ENCODE measurements at places on chromosomes 6 and 20.

- DNase-seq, result no peak
These were observed 101.5 kb downstream of the ARID1B start for GRCh38 chr6:156878681-156879080.

DNA sequence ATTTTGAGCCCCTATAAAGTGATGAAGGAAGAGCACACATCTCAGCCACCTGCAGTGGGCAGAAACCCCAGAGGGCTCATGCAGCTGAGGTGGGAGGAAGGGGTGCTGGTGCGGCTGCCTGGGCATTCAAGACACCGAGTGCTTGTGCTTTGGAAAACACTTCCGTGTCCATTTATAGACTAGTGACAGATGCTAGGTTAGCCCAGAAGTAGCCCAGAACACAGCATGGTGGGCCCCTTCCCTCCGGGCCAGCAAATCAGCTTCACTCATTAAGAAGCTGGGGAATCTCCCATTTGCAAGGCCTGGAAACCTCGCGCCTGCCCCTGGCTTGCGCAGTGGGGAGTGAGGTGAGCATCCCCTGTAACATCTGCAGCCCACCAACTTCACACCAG, 12.9 kb downstream of the BEND3 start:
- DNase-seq, result peak; percentile 64

DNA sequence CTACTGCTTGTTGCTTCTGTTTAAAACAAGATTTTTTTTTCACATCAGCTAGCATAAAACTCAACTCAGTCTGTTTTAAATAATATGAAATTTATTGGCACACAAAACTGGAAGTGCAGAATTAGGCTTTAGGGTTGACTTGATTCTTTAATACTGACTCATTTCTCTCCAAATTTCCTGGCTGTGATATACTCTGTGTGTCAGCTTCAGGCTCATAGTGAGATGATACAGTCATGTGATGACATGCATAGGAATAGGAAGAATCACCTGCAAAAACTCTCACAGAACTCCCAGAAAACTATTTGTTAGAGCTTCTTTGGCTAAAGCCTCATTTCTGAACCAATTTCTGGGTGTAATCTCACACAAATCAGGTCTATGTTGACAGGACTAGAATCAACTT, 1068.0 kb upstream of the EPHA7 start:
- no peak for DNase-seq

GRCh38 chr6:11705483-11705882, 73.1 kb downstream of the ADTRP start:
- no peak for DNase-seq

GRCh38 chr20:18057101-18057993, at the start of gene OVOL2:
TSS of gene OVOL2 (minus strand) at chr20:18057916. CDS start at chr20:18057634, 282 bp downstream.
- no peak for DNase-seq

GRCh38 chr20:61628901-61629601, 377.0 kb downstream of the CDH4 start:
- DNase-seq, result no peak

- DNase-seq, result no peak
These were observed 38.7 kb downstream of the C6orf132 start for GRCh38 chr6:42103753-42104094.

DNA sequence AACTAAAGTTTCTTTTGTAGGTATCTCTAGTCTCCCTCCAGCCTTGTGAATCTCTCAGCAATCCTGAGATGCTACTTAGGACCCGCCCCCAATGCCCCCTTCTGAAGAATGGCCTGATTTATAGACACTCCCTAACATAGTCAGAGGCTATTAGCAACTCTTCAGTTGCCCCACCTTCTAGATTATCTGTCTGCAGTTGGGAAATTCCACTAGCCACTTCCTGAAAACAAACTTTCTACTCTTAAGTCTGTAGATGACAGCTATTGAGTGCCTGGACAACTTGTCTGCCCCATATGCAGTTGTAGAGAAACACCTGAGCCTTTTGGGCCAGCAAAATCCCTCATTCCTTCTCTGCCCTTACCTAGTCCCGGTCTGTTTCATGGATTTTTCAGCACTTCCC, 188.2 kb upstream of the PREP start:
- no peak for DNase-seq

- DNase-seq, result no peak
These were observed 48.1 kb downstream of the TM9SF4 start for GRCh38 chr20:32157611-32158010.

- DNase-seq, result no peak
These were observed 1.2 kb upstream of the CPNE1 start for GRCh38 chr20:35665949-35666288.

DNA sequence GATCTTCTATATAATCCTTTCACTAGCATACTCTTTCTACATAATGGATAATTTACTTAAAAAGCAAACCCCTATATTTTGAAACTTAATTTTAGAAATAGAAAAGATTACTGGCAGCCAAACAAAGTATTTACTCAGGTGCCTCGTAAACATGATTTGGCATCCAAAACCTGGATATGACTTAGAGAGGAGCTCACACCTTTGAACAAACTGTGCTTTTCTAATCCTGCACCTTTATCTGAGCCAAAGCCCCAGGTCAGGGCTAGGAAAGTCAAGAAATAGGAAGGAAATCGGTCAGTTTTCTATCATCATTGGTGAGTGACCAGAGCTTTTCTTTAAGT, 170.9 kb downstream of the PHF3 start:
- no peak for DNase-seq

GRCh38 chr6:25488156-25488555, 163.9 kb upstream of the SCGN start:
- DNase-seq, result peak; percentile 56

DNA sequence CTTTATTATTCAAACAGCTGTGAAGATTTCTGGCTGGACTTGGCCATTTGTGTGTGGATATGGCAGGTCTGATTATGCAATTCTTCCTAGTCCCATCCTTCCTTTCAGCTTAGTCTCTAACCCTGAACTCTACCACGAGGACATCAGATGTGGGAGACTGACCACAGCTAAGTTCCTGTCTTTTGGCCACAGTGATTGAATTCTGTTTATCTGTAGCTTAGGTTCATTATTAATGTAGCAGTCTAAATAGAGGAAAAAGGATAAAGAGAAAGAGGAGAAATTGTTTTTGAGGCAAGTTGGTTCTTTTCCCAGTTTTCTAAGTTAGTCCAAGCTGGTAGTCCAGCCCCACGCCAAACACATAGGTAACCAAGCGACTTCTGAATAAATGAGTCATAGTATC, 598.9 kb downstream of the RFPL4B start:
- DNase-seq, result no peak

GRCh38 chr6:123352279-123352678, 284.5 kb downstream of the TRDN start:
- no peak for DNase-seq

- no peak for DNase-seq
These were observed 555.6 kb downstream of the KIF16B start for GRCh38 chr20:16017656-16018055.

DNA sequence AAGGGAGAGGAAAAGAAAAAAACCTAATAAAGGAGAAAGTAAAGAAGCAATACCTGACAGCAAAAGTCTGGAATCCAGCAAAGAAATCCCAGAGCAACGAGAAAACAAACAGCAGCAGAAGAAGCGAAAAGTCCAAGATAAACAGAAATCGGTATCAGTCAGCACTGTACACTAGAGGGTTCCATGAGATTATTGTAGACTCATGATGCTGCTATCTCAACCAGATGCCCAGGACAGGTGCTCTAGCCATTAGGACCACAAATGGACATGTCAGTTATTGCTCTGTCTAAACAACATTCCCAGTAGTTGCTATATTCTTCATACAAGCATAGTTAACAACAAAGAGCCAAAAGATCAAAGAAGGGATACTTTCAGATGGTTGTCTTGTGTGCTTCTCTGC, 70.8 kb upstream of the RNF146 start:
- no peak for DNase-seq

DNA sequence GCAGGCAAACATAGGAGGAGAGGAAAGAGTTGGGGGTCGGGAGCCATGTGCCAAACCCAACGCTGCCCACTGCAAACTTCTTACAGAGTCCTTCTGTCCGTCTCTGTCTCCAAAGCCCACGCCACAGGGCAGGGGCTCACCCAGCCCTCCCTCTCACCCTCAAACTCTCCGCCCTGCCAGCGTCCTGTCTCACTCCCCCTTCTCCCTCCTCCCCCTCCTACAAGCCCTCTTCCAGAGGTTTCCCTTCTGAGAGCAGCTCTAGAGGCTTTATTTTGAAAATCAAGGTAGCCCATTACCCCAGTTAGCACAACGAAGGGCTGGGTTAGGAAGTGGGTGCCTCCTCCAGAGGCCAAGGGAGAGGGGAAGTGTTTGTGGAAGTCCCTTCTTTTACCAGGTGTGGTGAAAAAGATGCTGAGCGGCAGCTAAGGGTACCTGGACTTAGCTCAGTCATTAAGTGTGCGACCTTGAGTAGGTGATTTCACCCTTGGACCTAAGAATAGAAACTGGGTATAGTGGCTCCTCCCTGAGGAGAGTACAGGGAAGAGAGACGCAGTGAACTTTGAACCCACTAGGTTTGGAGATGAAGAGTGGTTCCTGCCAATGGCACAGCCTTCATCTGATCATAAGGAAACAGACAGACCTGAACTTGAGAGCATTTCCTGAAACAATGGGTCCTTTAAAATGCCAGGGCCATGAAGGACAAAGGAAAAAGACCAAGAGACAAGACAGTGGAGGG, 123.8 kb downstream of the BANF2 start:
- DNase-seq, result no peak

DNA sequence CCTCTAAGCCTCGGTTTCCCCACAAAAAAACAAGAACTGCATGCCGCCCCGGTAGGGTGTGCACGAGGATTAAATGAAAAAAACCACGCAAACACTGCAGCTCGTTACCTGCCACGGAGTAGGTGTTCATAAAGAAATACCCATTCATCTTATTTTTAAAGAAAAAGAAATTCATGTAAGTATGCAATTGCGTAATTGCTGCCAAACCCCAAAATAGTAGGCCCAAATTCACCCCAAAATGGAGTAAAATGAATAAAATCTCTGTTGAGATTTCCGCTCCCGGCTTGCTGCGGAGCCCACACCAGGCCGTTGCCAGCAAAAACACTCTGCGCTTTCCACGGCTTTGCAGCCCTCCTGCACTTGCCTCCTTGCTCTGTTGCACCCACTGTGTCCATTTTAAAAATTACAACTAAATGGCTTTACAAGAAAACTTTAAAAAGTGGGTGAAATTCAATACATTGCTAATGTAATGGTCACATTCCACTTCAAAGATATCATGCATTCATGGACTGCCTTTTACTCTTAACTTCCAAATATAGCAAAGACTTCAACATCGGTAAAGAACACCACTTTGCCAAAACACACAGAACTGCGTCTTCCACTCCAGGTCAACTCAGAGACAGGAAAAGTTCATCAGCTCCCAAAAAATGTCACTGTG, 125.0 kb downstream of the ZMYND8 start:
- DNase-seq, result no peak

GRCh38 chr6:32641122-32641521, 3.9 kb downstream of the HLA-DQA1 start:
- DNase-seq, result no peak

- DNase-seq, result no peak
These were observed 13.3 kb downstream of the SLA2 start for GRCh38 chr20:36632487-36633284.

GRCh38 chr6:54335871-54336270, 27.6 kb downstream of the TINAG start:
- DNase-seq, result no peak

DNA sequence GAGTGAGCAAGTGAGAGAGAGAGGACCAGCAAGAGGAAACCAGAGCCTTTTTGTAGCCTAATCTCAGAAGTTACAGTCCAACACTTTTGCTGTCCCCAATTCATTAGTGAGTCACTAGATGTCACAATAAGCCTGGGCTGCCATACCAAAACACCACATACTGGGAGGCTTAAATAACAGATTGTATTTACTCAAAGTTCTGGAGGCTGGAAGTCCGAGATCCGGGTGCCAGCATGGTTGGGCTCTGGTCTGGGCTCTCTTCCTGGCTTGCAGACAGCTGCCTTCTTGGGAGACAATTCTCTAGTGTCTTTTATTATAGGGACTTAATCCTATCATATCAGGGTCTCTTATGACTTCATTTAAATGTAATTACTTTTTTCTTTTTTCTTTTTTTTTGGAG, 50.7 kb upstream of the FERMT1 start:
- DNase-seq, result no peak

- DNase-seq, result peak; percentile 81
These were observed 328.5 kb downstream of the EPM2A start for GRCh38 chr6:145406783-145407182.

DNA sequence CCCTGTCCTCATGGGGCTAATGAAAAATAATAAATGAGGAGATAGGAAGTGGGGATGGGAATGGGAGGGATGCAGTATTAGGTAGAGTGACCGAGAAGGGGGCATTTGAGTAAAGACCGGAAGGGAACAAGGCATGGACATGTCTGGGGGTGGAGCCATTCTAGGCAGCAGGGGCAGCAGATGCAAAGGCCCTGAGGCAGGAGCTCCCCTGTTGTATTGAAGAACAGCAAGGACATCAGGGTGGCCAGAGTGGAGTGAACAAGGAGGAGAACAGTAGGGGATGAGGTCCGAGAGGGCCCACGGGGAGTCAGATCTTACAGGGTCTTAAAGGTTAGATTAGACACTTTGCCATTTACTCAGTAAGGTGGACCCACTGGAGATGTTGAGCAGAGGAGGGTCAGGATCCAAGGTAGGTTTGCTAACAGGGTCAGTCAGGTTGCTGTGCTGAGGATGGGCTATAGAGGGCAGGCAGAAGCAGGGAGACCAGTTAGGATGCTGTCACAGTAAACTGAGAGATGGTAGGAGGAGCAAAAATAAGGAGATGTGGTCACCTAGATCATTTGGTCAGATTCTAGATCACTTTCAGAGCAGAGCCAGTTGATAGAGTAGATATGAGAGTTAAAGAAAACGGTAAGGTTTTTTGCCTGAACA, 18.7 kb downstream of the TAF8 start:
- DNase-seq, result no peak

GRCh38 chr6:22026164-22026678, 270.6 kb downstream of the PRL start:
- DNase-seq, result no peak

DNA sequence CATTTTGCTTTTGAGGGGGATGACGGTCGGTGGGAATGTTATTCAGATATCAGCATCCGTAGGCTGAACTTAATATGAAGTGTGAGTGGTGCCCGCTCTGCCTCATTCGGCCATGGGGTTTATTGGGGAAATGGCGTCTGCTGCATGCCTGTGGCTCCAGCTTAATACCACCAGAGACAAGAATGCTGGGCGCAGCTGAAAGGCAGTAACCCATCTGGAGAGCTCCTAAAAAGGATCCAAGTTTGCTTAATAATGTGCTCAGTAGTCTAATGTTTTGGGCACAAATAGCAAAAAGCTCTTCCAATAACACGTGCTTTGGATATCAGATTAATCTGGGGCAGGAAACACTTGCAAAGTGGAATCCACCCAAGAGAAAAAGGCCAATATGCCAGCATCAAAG, 273.0 kb upstream of the TAB2 start:
- no peak for DNase-seq

DNA sequence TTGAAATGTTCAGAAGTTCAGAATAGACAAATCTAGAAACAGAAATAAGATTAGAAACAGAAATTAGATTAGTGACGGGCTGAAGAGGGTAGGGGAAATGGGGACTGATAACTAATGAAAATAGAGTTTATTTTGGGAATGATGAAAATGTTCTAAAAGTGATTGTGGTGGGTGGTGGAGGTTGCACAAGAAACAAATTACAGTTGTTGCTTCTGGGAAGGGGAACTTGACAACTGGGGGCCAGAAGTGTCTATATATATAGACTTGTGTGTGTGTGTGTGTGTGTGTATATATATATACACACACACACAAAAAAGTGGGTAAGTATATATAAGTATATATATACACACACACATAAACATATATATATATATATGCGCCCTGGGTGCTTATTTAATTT, 86.5 kb upstream of the RREB1 start:
- no peak for DNase-seq
